ENCODE measurements at places on chromosomes 13 and 19. TPM values are rescaled to one million over a fixed set of nuclear protein-coding genes. Genes with fewer than 3 reads are reported as not detected.

ADM5 gene
- polyA plus RNA-seq: 0.52 TPM

DNA sequence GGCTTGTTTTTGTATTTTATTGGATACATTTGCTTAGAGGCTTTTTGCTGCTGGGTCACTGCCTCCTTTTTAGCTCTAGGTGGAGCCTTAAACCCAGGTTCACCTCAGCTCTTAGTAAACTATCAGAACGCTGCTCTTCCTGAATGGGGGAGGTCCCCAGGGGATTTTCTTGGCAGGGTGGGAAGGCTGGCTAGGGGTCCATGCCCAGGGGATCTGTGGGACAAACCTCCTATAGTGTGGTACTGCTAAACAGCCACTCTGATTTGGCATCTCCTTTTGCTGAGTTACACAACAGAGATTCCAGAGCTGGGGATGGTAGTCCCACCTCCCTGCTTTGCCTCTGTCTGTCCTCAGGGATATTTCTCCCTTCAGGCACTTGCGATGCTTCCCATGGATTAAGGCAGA is 204.9 kb downstream of the ZIC5 start:
- DNase-seq: no peak

DNA sequence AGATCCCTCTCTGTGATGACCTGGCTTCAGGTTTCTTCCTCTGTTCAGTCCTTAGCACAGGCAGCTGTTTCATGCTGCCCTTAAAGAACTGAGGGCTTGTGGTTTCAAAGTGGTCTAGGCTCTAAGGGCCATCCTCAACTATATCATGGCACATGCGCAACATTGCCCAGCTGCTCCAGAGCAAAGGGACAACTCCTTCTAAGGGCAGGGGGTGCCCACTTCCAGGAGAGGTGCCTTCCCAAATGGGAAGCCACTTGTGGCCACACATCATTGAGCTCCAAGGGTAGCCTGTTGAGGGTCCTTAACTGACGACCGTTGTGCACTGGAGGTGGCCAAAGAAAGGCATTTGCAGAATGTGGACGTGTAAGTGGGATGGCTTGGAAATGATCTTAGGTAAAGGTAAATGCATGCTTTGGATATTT is 7.3 kb downstream of the GPR183 start:
- no peak for DNase-seq

GRCh38 chr13:25453850-25454365 is 82.1 kb downstream of the ATP8A2 start:
- no peak for DNase-seq

CBLC gene
- polyA plus RNA-seq: not detected

HSPB6 gene
- polyA plus RNA-seq: 209 TPM

DNA sequence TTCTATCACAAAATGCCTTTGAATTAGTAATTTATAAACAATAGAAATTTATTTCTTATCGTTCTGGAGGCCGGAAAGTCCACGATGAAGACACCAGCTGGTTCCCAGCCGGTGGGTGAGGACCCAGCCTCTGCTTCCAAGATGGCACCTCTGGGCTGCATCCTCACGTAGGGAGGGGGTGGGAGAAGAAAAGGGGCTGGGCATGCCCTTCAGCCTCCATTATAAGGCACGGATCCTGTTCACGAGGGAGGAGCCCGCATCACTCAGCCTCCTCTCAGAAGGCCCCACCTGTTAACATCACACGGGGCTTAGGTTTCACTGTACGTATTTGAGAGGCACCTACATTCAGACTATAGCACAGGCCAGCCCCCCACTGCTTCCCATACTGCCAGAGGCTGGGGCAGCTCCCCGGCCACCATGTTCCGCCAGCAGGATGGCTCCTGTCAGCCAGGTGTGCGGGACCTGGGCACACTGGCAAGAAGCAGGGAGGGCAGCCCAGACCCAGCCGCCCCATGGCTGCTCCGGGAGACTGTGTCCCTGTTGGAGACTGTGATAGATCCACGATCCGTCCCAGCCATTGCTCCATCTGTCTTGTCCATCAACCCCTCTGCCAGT is 131.6 kb downstream of the SOX1 start:
- no peak for DNase-seq

- DNase-seq: peak; percentile 28
These were observed 6.1 kb downstream of the NXNL1 start for GRCh38 chr19:17454576-17455071.

- DNase-seq: no peak
These were observed 216.4 kb downstream of the KLF5 start for GRCh38 chr13:73275163-73275562.

SIX5 gene
- polyA plus RNA-seq: 19.4 TPM

DNA sequence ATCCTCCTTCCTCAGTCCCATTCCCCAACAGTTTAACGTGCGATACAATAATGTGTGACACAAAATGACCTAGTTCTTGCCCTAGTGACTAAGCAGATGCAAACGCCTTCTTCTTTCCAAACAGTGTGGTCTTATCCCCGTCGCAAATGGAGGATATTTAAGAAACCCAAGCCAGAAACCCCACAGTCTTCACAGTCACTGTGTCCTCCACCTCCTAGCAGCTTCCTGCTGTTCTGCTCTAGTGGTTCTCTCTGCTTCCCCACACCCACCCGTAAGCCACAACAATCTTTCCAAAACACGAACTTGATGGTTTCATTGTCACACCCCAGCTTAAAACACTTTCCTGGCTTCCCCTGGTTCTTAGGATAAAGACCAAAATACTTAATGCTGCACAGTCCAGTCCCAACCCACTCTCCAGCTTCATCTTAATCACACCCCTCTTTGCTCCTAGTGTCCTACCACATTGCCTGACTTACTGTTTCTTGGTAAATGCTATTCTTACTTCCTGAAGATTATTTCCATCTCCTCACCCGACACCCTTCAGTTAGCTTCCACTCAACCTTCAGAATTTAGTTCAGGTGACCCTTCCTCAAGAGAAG is 32.3 kb downstream of the ITM2B start:
- DNase-seq: no peak

GRCh38 chr19:54329476-54330165 is 9.3 kb downstream of the LILRA4 start:
- no peak for DNase-seq

- DNase-seq: no peak
These were observed 55.8 kb upstream of the SPATA13 start for GRCh38 chr13:24104723-24105122.

DNA sequence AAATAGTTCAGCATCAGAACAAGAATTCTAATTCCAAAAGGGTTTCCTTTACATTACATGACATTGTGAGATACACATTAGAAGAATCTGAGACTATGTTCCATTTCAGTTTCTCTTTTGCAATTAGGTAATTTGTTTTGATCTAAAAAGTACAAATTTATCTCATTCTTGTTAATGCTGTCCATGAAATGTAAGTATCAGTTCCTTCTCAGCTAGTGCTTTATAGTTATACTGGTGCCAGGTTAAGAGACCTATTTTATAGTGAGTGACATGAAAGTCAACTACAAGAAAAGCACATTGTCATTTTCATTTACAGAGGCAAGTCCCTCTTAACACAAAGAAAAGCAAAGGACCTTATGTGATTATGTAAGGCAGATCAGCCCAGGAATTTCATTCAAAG is 43.9 kb downstream of the RCBTB2 start:
- no peak for DNase-seq

GRCh38 chr19:17680230-17680722 is 7.9 kb downstream of the UNC13A start:
- DNase-seq: peak; percentile 91

DNA sequence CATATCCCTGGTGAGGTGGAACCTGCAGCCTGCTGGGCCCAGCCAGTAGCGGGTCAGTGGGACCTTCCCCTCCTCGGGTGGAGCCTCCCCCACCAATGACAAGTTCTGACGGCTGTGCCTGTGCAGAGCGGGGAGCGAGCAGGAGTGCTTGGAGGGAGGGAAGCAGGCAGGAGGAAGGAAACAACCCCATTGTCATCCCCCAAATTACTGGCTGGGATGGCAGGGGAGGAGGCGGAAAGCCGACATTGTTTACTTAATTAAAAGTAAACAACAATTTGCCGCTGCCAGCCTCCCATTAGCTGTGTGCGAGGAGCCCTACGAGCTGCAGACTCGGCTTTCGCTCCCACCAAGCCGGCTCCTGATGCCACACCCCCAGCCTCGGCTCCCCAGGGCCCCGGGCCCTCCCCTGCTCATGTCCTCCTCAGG is 45.5 kb downstream of the LYL1 start:
- peak; percentile 75 for DNase-seq

- DNase-seq: no peak
These were observed 107.2 kb downstream of the NALCN start for GRCh38 chr13:101309014-101309619.

- DNase-seq: no peak
These were observed 61.2 kb downstream of the CCDC70 start for GRCh38 chr13:51922771-51923480.

TLE6 gene
- polyA plus RNA-seq: 2.1 TPM

DNA sequence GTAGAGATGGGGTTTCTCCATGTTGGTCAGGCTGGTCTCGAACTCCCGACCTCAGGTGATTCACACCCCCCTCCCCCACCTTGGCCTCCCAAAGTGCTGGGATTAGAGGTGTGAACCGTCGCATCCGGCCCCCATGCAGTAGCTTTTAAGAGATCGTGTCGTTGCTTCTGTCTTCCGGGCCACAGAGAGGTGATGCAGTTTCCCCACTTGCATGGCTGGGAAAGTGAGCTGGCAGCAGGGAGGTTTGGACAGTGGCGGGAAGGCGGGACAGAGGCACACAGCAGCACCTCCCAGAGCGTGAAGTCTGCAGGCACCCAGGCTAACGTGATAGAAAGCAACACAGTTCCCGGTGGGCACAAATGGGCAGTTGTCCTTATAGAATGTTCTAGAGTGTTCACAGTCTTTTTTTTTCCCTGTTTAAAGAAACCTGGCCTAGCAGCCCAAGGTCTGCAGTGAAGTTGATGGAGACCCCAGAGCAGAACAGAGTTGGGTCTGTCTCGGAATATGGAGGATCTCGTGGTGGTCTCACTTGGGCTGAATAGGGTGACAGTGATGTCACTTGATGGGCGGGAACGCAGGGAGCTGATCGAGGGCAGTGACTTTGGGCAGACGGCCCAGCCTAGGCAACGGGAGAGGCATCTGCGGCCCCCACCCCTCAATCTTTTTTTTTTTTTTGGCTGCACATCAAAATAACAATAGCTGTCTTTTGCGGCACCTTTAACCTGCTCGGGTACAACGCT is 4.9 kb downstream of the UHRF1 start:
- DNase-seq: no peak

- DNase-seq: no peak
These were observed 261 bp downstream of the PRKD2 start for GRCh38 chr19:46716672-46717033.

- DNase-seq: no peak
These were observed 725 bp downstream of the FAM124A start for GRCh38 chr13:51222686-51223559.

DNA sequence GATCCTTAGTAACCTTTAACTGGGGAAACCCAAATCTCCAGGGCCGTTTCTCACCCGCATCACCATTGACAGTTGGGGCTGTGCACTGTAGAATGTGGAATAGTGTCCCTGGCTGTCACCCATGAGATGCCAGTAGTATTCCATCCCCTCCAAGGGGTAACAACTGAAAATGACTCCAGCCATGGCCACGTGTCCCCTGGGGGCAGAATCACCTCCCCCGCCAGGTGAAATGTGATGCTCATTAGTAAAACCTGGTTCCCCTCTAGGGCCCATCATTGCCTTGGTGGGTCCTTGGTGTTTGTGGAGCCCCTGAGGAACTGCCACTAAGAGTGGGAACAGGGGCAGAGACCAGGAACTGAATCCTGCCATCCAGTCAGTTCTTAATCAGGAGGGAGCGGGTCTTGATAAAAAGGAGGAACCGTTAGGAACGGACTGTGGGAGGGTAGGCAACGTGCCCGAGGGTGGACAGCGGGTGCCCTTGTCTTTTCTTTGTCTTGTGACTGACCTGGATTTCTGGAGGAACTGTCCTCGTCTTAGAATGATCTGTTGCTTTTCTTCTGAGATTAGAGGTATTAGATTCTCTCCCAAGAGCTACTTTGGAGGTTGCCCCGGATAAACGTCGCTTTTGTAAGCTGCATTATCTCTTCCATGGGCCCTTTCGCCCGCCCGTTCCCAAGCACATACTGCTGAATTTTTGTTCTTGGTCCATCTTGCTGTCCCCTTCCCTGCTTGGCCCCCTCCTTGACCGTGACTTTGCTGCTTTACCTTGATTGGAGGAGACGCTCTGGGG is 3.5 kb downstream of the MYO9B start:
- peak; percentile 56 for DNase-seq

DNA sequence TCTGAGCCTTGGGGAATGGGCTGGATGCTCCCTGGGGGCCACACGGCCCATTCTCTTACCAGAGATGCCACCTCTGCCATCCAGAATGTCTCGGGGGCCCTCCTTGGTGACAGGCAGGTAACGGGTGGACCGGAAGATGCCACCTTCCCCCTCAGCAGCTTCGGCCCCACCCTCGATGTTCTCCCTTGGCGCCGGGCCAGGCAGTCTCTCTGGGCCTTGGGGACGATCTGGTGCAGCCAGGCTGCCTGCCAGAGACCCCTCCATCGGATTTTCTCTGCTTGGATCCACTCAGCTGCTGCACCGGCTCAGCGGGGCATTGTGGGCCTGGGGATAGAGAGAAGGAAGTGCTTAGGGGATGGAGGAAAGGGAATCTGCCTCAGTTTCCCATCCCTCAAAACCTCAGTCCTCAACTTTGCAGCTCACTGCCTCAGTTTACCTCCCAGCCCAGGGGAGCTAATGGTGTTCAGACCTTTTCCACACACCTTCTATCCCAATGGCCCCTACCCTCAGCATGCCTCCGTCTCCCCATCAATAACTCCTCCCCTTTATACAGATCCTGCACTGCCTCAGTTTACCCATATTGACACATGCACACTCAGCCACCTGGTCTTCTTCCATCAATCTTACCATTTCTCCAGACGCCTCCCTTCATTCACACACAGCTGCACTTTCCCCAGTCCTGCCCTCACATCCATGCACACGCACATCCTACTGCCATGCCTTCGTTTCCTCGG is 1.5 kb downstream of the WIZ start:
- peak; percentile 71 for DNase-seq

HNRNPL gene
- 131 TPM for polyA plus RNA-seq

- no peak for DNase-seq
These were observed 15.9 kb downstream of the IRS2 start for GRCh38 chr13:109770436-109770835.

DNA sequence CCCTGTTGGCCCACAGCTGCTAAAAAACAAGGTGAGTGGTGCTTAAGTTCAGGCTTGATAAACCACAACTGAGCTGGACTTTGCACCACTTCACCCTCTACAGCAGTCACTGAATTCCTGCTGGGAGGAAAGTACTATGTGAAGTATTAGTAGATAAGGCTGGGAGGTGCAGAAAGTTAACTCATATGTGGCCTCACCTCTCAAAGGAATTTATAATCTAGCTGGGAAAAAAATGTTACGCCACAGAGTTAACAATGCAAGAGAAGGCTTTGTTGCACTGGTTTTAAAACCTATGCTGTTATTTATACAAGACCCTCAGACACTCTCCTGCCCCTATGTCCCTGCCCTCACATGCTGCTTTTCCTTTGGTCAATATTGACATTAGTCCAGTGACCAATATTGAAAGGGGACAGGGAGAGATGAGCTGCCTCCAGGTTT is 60.9 kb downstream of the LIG4 start:
- DNase-seq: no peak

EEF1AKMT1 gene
- 13.0 TPM for polyA plus RNA-seq

RNF225 gene
- polyA plus RNA-seq: not detected

KIR3DL1 gene
- polyA plus RNA-seq: 0.05 TPM

- DNase-seq: peak; percentile 31
These were observed 513 bp downstream of the MIER2 start for GRCh38 chr19:343941-344624.
